ENCODE measurements at places on chromosomes 4 and X.

GRCh38 chrX:66684196-66684595, 45.3 kb upstream of the EDA2R start:
- DNase-seq = no peak

- DNase-seq = peak; percentile 7
These were observed 159.5 kb upstream of the USP38 start for GRCh38 chr4:143025081-143025704.

GRCh38 chr4:38008571-38009021, 48.4 kb downstream of the PTTG2 start:
- no peak for DNase-seq

- no peak for DNase-seq
These were observed 21.7 kb downstream of the DDIT4L start for GRCh38 chr4:100168521-100168920.

DNA sequence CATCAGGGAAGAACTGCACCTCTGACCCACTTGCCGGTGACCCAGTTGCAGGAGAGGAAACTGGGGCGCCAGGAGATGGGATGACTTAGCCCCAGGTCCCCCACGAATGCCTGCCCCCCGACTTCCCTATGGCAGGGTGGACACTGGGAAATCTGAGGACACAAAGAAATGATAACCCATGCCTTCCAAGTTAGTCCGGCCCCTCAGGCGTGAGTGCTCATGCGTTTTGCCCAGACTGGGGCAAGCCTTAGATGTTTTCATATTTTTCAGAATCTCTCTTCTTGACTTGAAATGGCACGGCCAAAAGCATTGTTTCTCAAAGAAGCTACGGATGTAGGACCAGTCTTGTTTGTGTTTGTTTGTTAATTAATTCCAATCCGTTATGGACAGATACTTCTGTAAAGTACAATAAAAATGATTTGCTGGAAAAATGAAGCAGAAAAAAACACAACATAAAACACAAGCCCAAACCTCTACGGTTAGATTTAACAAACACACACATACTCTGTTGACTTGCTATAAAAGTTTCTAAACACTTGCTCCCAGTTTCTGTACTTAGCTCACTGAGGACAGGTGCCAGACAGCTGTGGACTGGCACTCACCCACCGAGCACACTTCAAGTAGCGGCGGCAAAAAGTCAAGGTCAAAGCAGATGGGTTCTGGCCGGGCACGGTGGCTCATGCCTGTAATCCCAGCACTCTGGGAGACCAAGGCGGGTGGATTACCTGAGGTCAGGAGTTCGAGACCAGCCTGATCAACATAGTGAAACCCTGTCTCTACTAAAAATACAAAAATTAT, 341.5 kb downstream of the BCOR start:
- no peak for DNase-seq

DNA sequence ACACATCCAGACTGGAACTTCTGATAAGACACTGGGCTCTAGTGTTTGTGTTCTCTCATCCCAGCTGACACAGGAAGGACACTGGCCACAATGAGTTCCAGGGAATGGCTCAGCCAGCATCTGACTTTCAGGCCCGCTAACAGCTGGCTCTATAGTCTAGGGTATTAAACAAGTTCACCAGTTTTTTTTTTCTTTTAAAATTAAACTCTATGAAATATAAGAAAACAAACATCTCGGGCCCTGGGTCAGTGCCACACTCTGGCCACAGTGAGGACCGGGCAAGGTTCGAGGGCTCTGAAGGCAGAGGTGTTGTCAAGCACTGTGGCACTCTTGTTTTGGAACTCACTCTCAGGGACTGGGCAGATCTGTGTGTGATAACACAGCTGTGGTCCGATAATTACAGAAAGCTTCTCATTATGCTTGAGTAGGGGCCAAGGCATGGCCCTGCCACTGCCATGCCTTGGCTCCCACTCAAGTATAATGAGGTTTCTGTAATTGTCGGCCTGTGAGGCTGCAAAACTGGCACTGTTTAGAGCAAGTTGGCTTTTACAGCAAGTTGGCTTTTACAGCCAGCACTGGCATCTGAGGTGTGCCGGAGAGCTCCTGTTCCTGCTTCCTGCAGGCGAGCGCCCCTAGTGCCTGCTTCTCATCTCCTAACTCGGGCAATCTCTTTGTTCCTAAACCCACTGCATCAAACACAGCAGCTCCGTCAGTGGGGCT, 62.8 kb downstream of the PPP1R2C start:
- DNase-seq = peak; percentile 1

- DNase-seq = peak; percentile 79
These were observed 14.0 kb upstream of the PITX2 start for GRCh38 chr4:110636680-110637407.

GRCh38 chrX:150531467-150531866, 37.0 kb upstream of the MTM1 start:
- DNase-seq = no peak

- DNase-seq = no peak
These were observed 4.5 kb downstream of the SNX25 start for GRCh38 chr4:185213877-185214276.

- no peak for DNase-seq
These were observed 351 bp upstream of the SLC30A9 start for GRCh38 chr4:41989994-41990364.

DNA sequence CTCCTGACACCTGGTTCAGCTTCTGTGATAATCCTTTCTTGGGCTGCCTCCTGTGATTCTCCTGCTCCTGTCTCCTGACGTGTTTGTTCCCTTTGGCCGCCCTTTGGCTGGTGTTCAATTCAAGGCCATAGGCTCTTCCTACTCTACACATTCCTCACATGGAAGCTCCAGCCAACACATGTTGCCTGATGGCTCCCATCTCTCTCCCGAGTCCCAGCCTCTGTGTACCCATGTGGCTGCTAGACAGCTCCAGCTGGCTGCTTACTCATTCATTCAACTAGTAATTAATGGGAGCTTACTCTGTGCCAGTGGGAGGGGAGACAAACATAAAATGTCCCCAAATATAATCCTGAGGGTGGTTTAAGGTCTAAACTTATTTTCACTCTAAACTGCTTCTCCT, 9.2 kb upstream of the MED28 start:
- DNase-seq = no peak

DNA sequence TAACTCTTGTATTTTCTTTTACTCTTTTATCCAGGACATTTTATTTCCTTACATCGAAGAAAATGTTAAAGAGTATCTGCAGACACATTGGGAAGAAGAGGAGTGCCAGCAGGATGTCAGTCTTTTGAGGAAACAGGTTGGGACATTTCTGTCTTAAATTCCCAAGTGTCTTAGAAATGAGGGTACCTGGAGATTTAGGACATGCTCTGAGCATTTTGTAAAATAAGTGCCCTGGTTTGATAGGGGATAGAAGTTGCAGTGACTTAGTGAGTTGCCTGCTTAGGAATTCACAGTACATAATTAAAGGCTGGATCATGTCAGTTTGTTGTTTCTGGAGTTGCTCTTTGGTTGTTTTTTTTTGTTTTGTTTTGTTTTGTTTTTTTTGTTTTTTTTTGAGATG, 17.5 kb downstream of the ENOPH1 start:
- DNase-seq = no peak

DNA sequence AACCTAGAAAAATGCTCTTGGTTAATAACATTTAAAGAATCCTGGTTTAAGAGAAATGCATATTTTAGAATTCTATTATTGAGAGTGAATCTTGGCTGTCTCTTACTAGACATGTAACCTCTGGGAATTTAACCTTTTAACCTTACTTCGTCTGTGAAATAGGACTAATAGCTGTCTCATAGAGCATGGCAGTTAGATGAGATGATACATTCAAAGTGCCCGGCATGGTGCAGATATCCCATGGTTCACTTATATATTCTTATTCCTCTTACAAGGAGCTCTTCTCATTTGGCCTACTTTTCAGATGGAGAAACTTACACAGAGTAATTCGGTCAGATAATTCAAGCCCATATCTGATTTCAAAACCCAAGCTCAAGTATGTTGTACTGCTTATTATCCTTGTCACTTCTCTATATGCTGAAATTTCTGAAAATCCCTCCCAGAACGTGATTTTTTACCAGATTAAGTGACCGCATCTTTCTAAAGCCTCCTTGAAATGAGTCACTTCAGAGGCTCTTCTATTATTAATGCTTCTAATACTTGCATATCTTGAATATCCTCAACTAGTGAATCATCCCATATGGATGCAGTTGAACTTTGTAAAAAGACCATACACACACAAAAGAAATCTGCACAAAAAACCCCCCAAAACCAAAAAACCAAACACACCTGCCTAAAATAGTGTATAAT, 4.9 kb downstream of the CDKN2AIP start:
- no peak for DNase-seq

DNA sequence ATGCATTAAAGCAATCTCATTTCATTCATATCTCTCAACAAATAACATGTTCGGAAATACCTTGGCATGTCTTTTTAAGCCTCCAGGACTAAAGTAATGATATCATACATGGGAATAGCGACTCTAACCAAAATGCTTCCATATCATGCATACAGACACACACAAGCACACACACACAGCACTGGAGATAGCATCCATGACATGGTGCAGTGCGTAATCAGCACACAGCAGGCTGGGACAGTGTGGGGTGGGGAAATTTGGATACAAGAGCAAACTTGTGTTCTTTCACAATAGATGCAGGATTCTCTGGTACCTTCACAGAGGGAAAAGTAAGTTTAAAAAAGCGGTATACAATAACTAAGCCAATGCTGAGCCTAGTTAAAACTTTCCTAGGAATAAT, 132.3 kb upstream of the HPGD start:
- no peak for DNase-seq

DNA sequence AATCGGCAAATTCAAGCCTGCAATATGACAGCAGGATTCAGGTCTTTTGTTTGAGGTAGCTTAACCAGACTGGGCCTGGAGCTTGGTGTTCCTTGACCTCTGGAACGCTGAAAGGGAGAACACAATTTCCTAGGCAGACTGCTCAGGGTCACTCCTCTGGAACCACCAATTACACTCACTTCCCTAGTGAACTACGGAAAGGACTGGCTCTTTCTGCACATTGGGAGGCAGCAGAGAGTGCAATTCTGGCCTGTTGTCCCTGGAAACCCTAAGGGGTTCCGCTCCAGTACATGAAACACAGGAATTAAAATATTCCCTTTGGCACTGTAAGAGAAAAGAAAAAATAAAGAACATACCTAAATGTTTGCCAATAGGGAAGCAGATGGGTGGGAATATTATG, 58.6 kb downstream of the GPC3 start:
- DNase-seq = no peak

DNA sequence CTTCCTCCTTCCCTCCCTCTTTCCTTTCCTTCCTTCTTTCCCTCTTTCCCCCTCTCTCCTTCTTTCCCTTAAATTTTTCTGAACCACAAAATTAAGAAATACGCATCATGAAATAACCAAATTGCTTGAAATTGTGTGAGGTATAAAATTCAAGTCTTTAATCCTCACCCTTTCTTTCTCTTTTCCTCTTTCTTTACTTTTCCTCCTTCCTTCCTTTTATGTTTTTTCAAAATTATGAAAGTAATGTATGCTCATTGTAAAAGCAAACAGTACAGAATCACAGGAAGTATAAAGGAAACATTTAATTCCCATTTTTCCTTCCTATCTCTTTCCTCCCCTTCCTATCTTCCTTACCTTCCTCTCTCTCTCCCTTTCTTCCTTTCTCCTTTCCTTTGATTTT, 5.4 kb downstream of the ADGRG4 start:
- no peak for DNase-seq

GRCh38 chrX:109920325-109920724, 82.6 kb upstream of the TMEM164 start:
- no peak for DNase-seq

- DNase-seq = no peak
These were observed 830 bp upstream of the SHROOM2 start for GRCh38 chrX:9785254-9785943.

DNA sequence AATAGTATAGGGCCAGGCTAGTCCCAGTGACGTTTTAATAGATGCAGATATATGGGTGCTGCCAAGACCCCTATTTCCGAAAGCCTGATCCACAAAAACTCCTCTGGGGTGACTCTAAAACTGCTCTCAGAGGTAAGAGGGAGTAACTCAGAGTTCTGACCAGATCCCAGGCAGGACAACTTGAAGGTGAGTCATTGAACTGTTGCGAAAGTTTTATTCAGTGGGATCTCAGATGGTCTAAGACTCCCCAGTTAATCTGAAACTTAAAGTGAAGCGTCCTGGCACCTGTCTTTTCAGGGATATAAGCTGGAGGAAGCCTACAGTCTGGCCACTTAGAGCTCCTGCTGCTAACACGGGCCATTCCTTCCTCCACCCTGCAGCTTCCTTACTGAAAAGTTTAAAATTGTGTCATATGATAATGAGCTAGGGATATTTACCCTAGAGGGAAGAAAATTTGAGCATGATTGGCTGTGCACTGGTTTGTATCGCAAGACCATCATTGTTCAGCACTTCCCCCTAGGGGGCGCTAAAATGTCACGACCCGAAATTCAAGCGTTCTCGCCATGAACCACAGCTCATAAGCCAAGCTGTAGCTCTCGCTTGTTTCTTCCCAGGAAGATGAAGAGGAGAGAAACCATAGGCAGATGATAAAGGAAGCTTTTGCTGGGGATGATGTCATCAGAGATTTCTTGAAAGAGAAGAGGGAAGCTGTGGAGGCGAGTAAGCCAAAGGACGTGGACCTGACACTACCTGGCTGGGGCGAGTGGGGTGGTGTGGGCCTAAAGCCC, 19.5 kb downstream of the UTP14A start:
- no peak for DNase-seq

GRCh38 chr4:54678826-54679225, 21.1 kb downstream of the KIT start:
- DNase-seq = no peak

DNA sequence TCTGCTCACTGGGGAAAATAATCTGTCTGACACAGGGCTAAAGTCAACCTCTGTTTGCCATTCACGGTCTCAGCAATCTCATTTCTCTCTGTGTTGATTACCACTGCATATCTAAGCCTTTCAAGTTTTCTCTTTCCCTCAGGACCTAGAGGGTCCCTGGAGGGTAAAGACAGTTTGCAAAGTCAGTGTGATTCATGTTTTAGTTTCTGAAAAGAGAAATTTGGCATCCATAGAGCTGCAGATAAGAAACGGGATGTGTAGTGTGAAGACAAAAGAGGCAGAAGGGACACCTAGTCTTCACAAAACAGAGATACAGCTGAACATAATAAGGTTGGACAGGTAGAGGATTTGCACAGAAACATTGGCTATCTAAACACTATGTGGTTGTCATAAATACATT, 34.5 kb upstream of the KDR start:
- no peak for DNase-seq

DNA sequence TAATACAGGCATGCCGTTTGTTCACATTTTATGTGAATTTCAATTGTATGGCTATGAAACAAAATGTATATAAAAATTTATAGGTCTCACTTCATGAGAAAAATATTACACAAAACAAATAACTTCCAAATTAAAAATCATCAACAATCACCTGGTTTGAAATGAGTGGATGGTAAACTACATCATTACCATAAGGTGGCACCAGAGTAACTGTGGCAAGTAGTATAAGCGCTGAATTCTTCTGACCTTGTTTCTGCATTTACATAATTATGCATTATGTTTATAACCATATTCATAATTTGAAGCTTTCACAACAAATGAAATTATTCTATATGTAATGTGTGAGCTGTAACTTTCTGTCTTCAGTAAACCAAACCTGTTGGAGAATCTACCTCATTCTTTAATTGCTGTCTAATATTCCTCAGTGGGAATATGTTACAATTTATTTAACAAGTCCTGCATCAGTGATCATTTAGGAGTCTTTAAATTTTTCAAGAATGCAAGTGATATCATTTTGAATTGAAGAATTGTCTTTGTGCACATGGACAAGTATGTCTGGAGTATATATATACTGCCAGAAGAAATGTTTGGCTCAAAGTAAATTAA, 55.2 kb downstream of the MMRN1 start:
- no peak for DNase-seq

- DNase-seq = no peak
These were observed 11.4 kb downstream of the ANK2 start for GRCh38 chr4:113060853-113061252.

GRCh38 chr4:185841451-185841850, 29.5 kb upstream of the SORBS2 start:
- DNase-seq = no peak
